GM12864 (cell line): ENCODE measurements at places on chromosomes 2 and 18.

- DNase-seq = no peak
These were observed 93.1 kb downstream of the RHOB start for GRCh38 chr2:20539776-20540586.

DNA sequence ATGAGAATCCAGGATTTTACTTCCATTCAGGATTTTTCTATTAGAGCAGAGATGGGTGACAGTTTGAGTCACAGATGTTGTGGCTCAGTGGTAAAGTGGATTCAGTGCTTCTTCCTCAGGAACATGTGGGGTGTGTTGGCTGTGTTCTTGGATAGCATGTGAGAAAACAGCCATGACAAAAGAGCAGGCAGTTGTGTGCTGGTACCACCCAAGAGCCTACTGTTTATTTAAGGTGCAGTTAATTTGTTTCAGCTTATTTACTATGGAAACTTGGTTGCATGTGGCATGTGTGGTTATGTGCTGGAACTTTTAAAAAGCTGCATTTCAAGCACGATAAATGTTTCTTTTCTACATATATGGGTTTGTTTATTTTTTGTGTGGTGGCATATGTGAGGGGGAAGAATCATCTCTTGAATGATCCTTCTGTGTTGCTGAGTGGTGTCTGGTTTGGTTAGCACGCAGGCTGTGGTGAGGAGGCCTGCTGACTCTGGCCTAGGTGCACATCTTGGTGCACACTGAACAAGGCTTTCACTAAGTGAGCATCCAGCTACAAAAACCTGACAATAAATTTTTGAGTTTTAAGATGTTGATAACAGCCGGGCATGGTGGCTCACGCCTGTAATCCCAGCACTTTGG, 67.3 kb downstream of the SPTBN1 start:
- DNase-seq = no peak

- DNase-seq = no peak
These were observed 36.4 kb upstream of the ZCCHC2 start for GRCh38 chr18:62486290-62486964.

- no peak for DNase-seq
These were observed 292.8 kb downstream of the SOX11 start for GRCh38 chr2:5984946-5985345.

- no peak for DNase-seq
These were observed 33.0 kb downstream of the TMEFF2 start for GRCh38 chr2:192161656-192162290.

GRCh38 chr18:63534615-63535014, 7.6 kb upstream of the SERPINB12 start:
- DNase-seq = no peak

- DNase-seq = no peak
These were observed 8.5 kb downstream of the MEIS1 start for GRCh38 chr2:66443186-66443978.
